Stimulated activated CD4-positive, alpha-beta T cell treated with anti-CD3 and anti-CD28 coated beads, Interleukin-15, amount 100 ng/mL, for 1 hour (primary cell): ENCODE measurements at places on chromosomes 4 and X.

GRCh38 chr4:78313754-78314120 lies 237.8 kb upstream of the ANXA3 start:
- DNase-seq = no peak

DNA sequence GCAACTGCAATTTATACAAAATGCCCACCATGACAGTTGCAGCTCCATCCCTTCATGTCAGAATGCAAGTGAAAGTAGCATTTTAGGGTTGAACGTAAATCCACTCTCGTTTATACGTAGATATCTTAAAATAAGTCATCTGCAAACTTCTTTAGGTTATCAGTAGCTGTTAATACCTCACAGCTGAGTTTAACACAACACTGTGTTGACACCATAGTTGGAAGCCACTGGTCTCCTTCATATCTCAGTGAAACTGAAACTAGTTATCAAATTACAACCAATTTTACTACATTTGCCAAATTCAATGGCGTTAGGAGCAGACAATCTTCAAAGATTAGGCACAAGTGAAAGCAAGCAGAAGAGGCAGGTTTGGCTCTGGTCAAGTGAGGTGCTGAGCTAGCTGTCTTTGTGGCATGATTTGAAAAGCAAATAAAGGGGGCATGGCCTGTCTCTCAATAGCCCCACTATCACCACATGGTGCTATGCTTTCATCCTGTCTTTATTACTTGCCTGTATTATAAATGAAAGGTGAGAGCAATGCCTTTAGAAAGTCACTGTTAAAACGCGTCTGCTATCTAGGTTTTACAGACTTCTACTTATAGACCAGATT lies 12.3 kb downstream of the PPP3CA start:
- no peak for DNase-seq

DNA sequence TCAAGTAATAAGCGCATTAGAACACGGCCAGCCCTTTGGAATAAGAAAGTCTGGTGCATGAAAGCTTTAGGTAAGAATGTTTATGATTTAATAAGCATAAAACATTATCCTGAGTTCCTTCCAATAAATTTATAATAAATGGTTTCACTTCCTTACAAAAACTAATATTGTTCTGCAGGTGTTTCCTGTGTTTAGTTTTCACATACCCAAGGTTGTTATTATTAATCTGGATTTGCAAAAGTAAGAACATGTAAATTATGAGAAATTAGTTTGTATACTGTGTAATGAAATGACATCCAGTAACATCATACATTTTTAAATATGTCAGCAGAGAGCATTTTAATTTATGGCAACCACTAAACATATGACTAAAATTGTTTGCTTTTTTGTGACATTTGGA lies 72.1 kb downstream of the BANK1 start:
- DNase-seq = no peak

- no peak for DNase-seq
These were observed 113.5 kb downstream of the RAP1GDS1 start for GRCh38 chr4:98374643-98375042.

DNA sequence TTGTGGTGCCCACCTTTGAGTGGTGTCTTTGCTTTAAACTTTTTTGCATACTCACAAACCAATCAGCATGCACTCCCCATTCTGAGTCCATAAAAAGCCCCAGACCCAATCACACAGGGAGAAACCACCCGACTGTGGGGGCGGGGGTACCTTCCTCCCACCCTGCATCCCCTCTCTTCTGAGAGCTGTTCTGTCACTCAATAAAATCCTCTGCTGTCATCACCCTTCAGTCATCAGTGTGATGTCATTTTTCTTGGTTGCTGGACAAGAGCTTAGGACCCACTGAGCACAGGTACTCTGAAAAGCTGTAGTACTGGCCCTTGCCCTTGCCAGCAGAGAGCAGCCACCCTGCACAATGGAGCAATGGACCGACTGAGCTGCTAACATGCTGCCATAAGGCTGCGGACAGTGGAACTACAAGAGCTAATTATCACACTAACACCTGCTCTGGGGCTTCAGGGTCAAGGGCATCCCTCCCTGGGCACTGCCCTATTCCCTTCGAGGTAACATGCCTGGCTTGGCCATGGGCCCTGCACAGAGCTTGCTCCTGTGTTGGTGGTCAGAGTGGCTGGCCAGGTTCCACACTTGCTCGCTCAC lies 62.9 kb upstream of the PGRMC2 start:
- DNase-seq = no peak

DNA sequence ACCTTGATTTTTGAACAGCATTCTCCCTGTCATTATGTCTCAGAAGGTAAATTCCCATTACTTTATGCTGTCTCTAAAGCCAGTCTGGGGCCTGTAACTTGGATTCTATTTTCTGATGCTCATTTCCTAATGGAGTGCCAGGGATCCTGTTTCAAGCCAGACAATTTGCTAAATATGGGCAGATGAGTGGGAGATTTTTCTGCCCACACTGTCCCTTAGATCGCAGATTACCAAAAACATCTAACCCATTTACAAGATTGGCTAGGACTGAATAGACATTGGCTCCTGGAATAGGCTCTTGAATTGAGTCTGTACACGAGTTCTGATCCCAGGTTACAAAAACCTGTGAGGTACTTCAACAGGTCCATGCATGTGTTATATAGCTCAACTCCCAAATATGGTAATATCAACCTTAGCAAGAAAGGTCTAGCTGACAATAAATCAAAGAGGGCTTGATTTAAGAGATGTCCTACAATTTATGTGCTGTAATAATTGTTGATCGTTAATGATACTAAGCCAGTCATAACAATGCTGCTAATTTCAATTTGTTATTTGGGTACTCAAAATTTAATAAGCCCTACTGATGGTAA lies 5.7 kb downstream of the GPC3 start:
- no peak for DNase-seq

DNA sequence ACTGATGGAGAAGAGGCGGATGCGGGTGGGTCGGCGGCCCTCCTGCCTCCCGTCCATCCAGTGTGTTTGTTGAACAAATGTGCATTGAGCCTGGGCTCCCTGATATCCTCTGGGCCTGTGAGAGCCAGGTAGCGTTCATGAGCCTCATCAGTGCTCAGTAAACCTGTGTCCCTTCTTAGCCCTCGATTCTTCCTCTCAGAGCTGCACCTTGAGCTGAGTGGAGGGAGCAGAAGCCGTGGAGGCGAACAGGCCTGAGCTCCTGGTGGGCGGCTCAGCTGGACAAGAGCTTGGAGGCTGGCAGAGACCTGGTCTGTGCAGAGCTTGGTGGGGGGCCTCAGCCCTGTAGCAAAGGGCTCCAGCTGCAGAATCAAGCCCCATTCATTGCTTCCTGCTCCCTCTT lies 112.1 kb downstream of the SORCS2 start:
- no peak for DNase-seq

DNA sequence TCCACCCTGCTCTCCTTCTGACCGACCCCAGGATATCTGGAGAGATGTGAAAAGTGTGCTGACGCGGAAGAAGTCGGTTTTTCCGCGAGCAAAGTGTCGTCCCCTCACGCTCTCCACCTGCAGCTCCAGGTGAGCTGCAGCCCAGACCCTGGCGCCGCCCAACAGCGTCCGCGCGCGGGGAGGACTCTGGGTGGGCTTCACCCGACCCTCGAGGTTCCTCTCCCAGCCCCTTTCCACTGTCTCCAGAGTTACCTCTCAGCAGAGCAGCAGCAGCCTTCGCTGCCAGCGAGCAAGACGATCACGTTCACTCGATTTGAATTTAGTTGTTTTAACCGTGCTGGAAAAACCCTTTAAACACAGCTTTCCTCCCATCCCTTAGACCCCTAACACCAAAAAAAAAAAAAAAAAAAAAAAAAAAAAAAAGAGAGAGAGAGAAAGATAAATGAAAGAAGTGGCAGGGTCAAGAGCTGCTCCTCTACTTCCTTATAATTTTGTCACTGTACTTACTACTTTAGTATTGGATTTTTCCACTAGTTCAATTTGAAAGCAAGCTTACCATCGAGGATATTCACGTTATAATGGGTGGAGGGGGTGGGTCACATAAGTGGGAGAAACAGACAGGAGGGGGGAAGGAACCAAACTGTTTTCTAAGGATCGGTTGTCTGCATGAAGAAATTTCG lies 758 bp upstream of the NR3C2 start:
- no peak for DNase-seq
